ENCODE measurements at places on chromosomes 12 and 14. TPM values are rescaled to one million over a fixed set of nuclear protein-coding genes. Genes with fewer than 3 reads are reported as not detected.

Gene KRT78
- total RNA-seq = not detected

- H3K27ac ChIP-seq = no peak overlapping the region
- no peaks in the 10 kb centered on the region for H3K36me3 ChIP-seq
- no peaks in the 10 kb centered on the region for H3K27me3 ChIP-seq
- H3K4me3 ChIP-seq = no peak overlapping the region
Measured at GRCh38 chr14:58746261-58746660, 108.5 kb downstream of the DACT1 start.

DNA sequence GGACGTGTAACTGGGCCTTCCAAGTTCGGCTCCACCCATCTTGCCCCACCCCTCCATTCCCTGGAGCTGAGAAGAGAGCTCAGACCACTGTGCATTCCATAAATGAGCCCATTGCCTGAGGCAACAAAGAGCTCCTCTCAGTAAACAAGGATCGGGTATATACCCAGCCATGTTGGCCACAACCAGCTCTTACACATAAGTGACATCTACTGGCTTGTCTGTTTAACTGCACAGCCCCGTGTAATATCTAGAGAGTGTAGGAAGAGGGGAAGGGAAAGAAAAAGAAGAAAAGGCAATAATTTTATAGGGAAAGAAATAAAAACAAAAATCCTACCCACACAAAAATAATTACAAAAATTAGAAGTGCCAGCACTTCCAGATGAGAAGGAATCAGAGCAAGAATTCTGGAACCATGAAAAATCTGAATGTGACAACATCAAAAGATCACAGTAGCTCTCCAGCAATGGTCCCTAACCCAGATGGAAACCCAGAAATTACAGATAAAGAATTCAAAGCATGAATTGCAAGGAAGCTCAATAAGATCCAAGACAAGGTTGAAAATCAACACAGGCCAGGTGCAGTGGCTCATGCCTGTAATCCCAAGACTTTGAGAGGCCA lies 308.1 kb downstream of the RPAP3 start:
- no peak for DNase-seq
- H3K27ac ChIP-seq = no peak overlapping the region
- no peaks in the 10 kb centered on the region for H3K36me3 ChIP-seq
- no peak overlapping the region for H3K4me3 ChIP-seq
- no peaks in the 10 kb centered on the region for H3K27me3 ChIP-seq

DNA sequence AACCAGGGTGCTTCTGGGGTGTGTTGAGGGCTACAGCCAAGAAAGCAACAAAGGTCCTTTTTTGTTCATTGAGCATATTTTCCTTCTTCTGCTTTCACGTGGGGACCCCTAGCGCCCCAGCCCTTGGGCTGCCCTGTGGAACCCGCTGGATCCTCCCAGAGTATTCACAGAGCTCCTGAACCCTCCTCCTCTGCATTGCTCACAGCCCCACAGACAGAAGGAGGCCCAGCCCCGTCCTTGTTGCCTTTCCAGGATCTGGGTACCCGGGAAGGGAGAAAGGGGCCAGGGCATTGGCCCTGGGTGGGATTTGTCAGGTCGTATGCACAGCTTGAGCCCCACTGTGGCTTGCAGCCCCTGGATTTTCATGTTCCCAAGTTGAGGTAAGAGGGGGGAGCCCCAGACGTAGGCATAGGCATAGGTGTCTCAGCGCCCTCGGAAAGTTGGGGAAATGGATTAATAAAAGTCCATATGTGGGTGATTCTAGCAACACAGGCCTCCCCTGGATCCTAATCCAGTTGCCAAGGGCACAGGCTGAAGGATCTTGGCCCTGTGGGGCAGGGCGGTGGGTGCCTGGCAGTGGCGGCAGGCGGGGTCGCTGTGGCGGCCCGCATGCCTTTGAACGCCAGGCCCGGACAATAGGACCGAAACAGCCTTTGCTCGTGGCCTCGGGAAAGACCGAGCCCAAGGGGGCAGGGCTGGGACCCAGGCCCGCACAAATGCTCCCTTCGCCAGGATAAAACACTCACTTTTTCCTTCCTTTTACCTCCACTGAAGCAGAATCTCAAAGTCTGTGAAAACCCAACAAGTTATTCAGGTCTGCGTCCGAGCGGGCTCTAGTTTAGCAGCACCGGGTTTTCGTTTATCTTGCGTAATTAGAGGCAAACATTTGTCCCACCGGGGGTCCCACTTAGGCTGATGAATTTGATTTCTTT lies 3.0 kb upstream of the HOXC10 start:
- peaks cover 100% of the 10 kb centered on the region for H3K27me3 ChIP-seq
- H3K4me3 ChIP-seq = no peak overlapping the region
- H3K4me1 ChIP-seq = peaks cover 12% of the 10 kb centered on the region
- H3K36me3 ChIP-seq = no peaks in the 10 kb centered on the region

DNA sequence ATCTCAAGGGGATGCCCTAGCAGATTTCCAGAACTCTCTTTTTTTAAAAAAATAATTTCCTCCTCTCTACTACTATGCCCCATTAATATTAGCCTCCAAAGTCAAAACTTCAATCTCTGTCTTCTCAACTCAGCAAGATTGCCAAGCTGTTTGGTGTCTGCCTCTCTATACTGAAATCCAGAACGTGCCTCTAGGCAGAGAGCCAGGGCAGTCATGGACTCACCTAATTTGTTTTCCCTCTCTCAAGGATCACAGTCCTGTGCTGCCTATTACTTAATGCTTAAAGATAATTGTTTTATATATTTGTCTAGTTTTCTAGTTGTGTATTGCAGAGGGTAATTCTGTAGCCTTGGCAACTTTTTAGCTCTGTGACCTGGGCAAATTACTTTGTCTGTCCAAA lies 74.7 kb downstream of the E2F7 start:
- H3K36me3 ChIP-seq = no peaks in the 10 kb centered on the region
- H3K27ac ChIP-seq = no peak overlapping the region
- no peaks in the 10 kb centered on the region for H3K27me3 ChIP-seq

DNA sequence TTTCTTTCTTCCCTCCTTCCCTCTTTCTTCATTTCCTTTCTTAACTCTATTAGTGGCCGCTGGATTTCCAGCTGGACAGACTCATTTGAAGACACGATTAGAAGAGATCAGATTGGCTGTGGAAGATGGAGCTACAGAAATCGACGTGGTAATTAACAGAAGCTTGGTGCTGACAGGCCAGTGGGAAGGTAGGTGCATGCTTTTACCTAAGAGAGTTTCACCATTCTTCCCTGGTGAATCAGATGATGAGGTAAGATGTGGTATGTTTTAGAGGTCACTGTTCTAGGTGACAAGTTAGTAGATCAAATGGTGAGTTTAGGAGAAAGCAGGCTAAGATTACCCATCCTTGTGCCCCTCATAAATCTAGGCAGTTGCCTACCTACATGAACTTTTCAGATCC lies 51.6 kb downstream of the DERA start:
- H3K4me1 ChIP-seq = no peaks in the 10 kb centered on the region
- H3K4me3 ChIP-seq = no peak overlapping the region
- H3K27me3 ChIP-seq = no peaks in the 10 kb centered on the region

- H3K4me1 ChIP-seq = peaks cover under 1% of the 10 kb centered on the region
- no peak for DNase-seq
- no peak overlapping the region for H3K27ac ChIP-seq
Measured at GRCh38 chr12:26373606-26374495, 178.5 kb downstream of the SSPN start.

DNA sequence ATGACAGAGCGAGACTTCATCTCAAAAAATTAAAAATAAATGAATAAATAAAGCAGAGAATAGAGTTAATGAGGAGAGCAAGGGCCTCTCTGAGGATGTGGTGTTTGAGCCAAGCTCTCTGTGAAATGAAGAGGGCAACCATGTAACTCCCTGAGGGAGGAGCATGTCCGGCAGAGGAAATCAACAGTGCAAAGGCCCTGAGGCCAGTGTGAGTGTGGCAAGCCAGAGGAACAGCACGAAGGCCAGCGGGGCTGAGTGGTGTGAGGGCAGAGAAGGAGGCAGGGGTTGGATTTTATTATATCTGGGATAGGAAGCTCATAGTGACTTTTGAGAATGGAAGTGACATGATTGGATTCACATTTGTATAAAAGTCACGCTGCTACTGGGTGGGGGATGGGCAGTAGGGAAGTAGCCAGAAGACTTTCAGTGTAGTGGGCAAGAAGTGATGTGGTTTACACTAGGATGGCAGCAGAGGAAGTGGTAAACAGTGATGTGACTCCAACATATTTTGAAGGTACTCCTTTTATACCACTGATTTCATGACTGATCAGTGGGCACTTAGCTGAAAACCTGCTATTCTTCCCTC lies 10.3 kb upstream of the LRP1-AS start:
- peaks cover 45% of the 10 kb centered on the region for H3K4me1 ChIP-seq
- H3K27me3 ChIP-seq = no peaks in the 10 kb centered on the region
- peaks cover 4% of the 10 kb centered on the region for H3K36me3 ChIP-seq
- H3K27ac ChIP-seq = peak overlapping the region; percentile 36
- no peak for DNase-seq

Gene PRR4
- total RNA-seq = 1.9 TPM
